SJSA1 (cell line): ENCODE measurements at places on chromosomes 5 and 9. TPM values are rescaled to one million over a fixed set of nuclear protein-coding genes. Genes with fewer than 3 reads are reported as not detected.

- no peak for DNase-seq
- H3K27ac ChIP-seq, result no peak overlapping the region
- no peaks in the 10 kb centered on the region for H3K27me3 ChIP-seq
- H3K4me1 ChIP-seq, result no peaks in the 10 kb centered on the region
These were observed 176.1 kb upstream of the RASEF start for GRCh38 chr9:83238871-83239640.

DNA sequence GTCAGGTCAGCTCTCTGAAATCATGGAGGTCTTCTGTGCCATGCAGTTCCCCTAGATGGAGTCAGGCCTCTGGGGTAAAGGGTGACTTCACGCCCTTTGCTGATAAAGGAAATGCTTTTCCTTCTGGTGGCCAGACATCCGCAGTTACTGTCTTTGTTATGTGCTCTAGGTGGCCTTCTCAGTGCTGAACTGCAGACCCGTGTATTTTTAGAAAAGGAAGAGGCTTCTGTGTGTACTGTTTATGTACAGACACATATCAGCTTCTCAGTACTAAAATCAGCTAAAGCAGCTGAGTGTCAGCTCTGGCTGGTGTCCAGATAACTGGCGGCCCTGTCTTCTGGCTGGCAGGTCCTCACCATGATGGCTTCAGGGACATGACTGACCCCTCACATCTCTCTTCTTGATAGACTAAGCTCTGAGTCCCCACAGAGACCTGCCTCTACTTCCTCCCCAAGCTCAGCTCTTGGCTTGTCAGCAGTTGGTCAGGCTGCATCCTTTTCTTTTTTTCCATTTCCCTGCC is 75.3 kb downstream of the ARHGAP26 start:
- peak overlapping the region; percentile 78 for H3K27ac ChIP-seq
- DNase-seq, result peak; percentile 69
- no peaks in the 10 kb centered on the region for H3K36me3 ChIP-seq
- H3K4me3 ChIP-seq, result no peak overlapping the region
- peaks cover 77% of the 10 kb centered on the region for H3K4me1 ChIP-seq
- H3K27me3 ChIP-seq, result no peaks in the 10 kb centered on the region

DNA sequence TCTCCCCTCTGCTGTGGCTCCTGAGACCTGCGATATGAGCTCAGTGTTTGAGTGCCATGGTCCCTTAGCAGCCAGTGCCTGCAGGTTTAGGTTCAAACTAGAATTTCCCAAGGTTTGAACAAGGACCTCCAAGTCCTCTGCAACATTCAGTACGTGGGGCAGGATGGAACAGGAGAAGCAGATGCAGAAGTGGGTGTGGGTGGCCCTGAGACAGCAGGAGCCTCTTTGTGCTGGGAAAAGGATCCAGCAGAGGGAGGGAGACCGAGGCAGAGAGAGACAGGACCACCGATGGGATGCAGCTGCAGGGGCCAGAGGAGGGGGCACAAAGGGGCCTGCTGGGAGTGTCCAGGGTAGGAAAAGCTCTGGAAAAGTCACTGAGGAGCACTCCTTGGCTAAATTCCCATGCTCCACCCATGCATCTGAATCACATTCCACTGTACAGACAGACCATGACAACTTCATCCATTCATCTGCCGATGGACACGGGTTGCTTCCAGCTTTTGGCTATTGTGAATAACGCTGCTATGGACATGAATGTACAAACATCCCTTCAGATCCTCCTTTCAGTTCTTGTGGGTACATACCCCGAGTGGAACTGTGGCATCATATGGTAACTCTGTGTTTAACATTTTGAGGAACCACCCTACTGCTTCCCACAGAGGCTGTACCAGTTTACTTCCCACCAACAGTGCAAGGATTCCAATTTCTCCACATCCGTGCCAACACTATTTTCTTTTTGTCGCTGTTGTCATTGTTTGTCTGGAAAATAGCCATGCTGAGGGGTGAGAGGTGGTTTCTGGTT is 26.7 kb upstream of the SUSD3 start:
- H3K36me3 ChIP-seq, result no peaks in the 10 kb centered on the region
- DNase-seq, result no peak
- no peak overlapping the region for H3K4me3 ChIP-seq
- no peaks in the 10 kb centered on the region; the same call in 1 of the 2 replicates for H3K27me3 ChIP-seq

DNA sequence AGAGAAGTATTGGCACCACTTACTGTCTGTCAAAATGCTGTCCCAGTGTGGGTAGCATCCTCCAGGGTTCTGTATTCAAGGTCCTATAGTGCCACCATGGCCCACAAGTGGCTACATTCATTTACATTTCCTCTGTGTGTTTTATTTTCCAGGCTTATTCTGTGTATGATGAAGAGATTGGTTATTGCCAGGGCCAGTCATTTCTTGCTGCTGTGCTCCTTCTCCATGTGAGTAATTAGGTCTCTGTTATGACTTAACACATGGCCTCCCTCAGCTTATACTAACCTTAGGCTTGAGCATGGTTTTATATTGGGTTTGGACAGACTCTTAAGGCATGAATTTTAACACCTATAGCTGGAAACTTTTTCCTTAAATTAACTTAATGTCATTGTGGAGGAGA is 36.7 kb downstream of the GPR21 start:
- H3K4me1 ChIP-seq, result peaks cover 33% of the 10 kb centered on the region
- no peak for DNase-seq
- H3K4me3 ChIP-seq, result no peak overlapping the region

MEGF10 gene
- 0.03 and 0.09 TPM in 2 replicates for total RNA-seq

FGD3 gene
- not detected in 2 replicates for total RNA-seq

BARHL1 gene
- not detected in 2 replicates for total RNA-seq
